Body of pancreas (tissue), 4 donors: ENCODE measurements at places on chromosomes 2 and 18. TPM values are rescaled to one million over a fixed set of nuclear protein-coding genes. Genes with fewer than 3 reads are reported as not detected.
A peak's percentile ranks its signal among the peaks of the same experiment; 100 is the strongest.

Gene ST6GAL2
- not detected for total RNA-seq

Gene NIF3L1
- 7.3 TPM for total RNA-seq

Gene CMPK2
- 6.9 TPM for total RNA-seq

Gene CGREF1
- total RNA-seq: 1.0 TPM

Gene TUBB8B
- total RNA-seq: not detected

Gene GYPC
- total RNA-seq: 28.8 TPM

GRCh38 chr2:238136820-238137537, 1.5 kb upstream of the KLHL30 start:
- peak; percentile 26 for DNase-seq
- peaks cover 6% of the 10 kb centered on the region for H3K4me1 ChIP-seq
- H3K36me3 ChIP-seq: no peaks in the 10 kb centered on the region
- no peaks in the 10 kb centered on the region for H3K27me3 ChIP-seq
- H3K27ac ChIP-seq: no peak overlapping the region
- no peak overlapping the region for H3K4me3 ChIP-seq

- H3K4me1 ChIP-seq: peaks cover 3% of the 10 kb centered on the region
- no peaks in the 10 kb centered on the region for H3K27me3 ChIP-seq
- H3K4me3 ChIP-seq: no peak overlapping the region
- H3K27ac ChIP-seq: no peak overlapping the region
- no peak for DNase-seq
Observed at GRCh38 chr18:74370115-74370514, 54.5 kb downstream of the C18orf63 start.

DNA sequence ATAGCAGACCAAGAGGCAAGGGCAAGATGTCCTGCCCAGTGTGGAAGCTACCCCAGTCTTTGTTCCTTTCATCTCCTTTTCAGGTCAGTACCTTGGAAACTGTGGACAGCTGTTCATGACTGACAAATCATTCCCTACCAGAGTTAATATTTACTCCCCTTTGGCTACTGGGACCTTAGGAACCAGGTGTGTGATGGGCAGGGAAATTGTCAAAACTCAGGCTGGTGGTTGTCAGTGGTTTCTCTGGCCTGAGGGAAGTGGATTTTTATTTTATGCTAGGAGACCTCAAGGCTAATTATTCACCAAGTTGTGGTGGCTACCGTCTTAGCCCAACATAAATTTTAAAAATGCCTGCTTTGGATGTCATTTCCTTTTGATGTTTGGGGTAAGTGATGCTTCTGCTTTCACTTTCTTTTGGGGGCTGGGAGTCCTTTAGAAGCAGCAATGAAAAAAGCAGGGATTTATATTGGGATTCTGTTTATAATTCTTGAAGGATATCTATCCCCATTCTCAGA, 119.3 kb downstream of the SETBP1 start:
- peak; percentile 52 for DNase-seq
- peaks cover 90% of the 10 kb centered on the region for H3K4me1 ChIP-seq
- no peaks in the 10 kb centered on the region for H3K27me3 ChIP-seq
- no peak overlapping the region for H3K4me3 ChIP-seq
- peak overlapping the region; percentile 79 for H3K27ac ChIP-seq
- no peaks in the 10 kb centered on the region for H3K36me3 ChIP-seq

- H3K27me3 ChIP-seq: no peaks in the 10 kb centered on the region
- DNase-seq: no peak
- H3K4me3 ChIP-seq: no peak overlapping the region
- no peak overlapping the region for H3K27ac ChIP-seq
- H3K4me1 ChIP-seq: no peaks in the 10 kb centered on the region
Observed at GRCh38 chr2:124678043-124678442, 653.0 kb downstream of the CNTNAP5 start.

GRCh38 chr2:236171680-236172254, 3.6 kb upstream of the GBX2 start:
- H3K4me3 ChIP-seq: no peak overlapping the region
- H3K27ac ChIP-seq: no peak overlapping the region
- no peaks in the 10 kb centered on the region for H3K36me3 ChIP-seq
- peaks cover 7% of the 10 kb centered on the region for H3K27me3 ChIP-seq
- H3K4me1 ChIP-seq: peaks cover 38% of the 10 kb centered on the region

DNA sequence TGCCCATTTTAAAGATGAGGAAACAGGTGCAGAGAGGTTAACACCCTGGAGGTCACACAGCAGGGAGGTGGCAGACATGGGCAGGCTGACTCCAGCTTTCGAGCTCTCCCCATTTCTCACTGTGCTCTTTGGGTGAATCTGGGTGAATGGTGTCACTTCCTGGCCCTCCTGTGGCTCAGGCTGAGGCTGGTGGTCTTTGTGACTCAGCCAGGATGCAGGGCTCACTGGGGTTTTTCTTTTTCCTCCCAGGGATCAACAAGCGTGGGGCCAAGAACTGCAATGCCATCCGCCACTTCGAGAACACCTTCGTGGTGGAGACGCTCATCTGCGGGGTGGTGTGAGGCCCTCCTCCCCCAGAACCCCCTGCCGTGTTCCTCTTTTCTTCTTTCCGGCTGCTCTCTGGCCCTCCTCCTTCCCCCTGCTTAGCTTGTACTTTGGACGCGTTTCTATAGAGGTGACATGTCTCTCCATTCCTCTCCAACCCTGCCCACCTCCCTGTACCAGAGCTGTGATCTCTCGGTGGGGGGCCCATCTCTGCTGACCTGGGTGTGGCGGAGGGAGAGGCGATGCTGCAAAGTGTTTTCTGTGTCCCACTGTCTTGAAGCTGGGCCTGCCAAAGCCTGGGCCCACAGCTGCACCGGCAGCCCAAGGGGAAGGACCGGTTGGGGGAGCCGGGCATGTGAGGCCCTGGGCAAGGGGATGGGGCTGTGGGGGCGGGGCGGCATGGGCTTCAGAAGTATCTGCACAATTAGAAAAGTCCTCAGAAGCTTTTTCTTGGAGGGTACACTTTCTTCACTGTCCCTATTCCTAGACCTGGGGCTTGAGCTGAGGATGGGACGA, 13.2 kb downstream of the ITM2C start:
- DNase-seq: no peak
- no peaks in the 10 kb centered on the region for H3K27me3 ChIP-seq
- no peaks in the 10 kb centered on the region for H3K4me1 ChIP-seq
- no peak overlapping the region for H3K27ac ChIP-seq
- H3K4me3 ChIP-seq: no peak overlapping the region
- peaks cover 2% of the 10 kb centered on the region for H3K36me3 ChIP-seq

DNA sequence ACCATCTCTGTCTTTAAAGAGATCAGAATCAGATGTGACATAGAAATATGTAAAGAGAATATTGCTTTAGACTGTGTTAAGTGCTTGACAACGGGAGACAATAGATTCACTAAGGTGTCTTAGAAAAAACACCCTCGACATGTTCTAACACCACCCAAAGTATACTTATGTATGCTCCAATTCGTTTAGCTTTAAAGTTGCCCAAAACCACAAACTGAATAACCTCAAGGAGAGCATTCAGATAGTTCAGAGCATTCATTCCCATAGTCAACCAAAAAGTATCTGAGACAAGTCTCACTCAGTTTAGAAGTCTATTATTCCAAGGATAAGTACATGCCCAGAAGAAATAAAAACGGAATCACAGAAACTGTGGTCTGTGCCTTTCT, 96.4 kb downstream of the KYNU start:
- no peaks in the 10 kb centered on the region for H3K4me1 ChIP-seq
- no peak overlapping the region for H3K4me3 ChIP-seq
- H3K27me3 ChIP-seq: no peaks in the 10 kb centered on the region
- no peak for DNase-seq
- no peak overlapping the region for H3K27ac ChIP-seq
- H3K36me3 ChIP-seq: no peaks in the 10 kb centered on the region

GRCh38 chr18:46652372-46652771, 4.6 kb downstream of the LOXHD1 start:
- DNase-seq: no peak
- no peaks in the 10 kb centered on the region for H3K27me3 ChIP-seq
- H3K4me3 ChIP-seq: no peak overlapping the region
- no peak overlapping the region for H3K27ac ChIP-seq

DNA sequence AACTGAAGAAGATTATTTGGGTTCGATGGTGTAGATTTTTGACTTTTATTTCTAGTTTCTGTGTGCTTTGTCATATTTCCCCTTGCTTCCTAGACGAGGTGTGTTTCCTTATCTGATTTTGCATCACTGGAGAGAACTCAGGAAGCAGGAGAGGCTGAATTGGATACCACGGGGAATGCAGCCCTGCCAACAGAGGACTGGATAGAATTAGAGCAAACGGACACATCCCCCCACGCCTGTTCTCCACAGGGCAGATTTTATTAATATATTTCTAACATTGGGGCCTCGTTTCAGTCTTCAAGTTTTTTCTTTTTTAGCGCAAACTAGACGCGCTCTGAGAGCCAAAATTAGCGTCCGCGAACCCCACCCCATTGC, 678 bp upstream of the VAPA start:
- peak overlapping the region; percentile 98 for H3K27ac ChIP-seq
- H3K36me3 ChIP-seq: no peaks in the 10 kb centered on the region

GRCh38 chr18:60020107-60020925, 120.5 kb downstream of the PMAIP1 start:
- H3K27ac ChIP-seq: no peak overlapping the region
- DNase-seq: no peak
- H3K4me3 ChIP-seq: no peak overlapping the region
- no peaks in the 10 kb centered on the region for H3K27me3 ChIP-seq

DNA sequence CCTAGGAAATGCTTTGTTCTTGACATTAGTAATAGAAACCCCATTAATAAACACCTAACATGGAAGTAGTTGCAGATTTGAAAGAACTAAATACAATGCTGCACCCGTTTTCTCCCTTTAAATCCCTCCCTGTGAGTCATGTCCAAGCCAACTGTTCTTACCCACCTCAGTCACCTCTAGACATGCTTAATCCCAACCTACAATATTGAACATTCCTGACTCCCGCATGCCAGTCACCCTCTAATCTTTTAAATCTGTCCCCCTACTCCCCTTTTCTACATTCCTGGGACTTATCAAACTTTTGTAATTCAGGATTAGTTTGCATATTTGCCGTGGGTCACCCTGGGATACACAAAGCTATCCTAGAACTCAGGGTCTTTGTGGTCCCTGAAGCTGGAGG, 374.6 kb downstream of the IRS1 start:
- DNase-seq: no peak
- H3K4me3 ChIP-seq: no peak overlapping the region
- H3K27me3 ChIP-seq: no peaks in the 10 kb centered on the region
- H3K27ac ChIP-seq: no peak overlapping the region
- H3K4me1 ChIP-seq: peaks cover 9% of the 10 kb centered on the region

DNA sequence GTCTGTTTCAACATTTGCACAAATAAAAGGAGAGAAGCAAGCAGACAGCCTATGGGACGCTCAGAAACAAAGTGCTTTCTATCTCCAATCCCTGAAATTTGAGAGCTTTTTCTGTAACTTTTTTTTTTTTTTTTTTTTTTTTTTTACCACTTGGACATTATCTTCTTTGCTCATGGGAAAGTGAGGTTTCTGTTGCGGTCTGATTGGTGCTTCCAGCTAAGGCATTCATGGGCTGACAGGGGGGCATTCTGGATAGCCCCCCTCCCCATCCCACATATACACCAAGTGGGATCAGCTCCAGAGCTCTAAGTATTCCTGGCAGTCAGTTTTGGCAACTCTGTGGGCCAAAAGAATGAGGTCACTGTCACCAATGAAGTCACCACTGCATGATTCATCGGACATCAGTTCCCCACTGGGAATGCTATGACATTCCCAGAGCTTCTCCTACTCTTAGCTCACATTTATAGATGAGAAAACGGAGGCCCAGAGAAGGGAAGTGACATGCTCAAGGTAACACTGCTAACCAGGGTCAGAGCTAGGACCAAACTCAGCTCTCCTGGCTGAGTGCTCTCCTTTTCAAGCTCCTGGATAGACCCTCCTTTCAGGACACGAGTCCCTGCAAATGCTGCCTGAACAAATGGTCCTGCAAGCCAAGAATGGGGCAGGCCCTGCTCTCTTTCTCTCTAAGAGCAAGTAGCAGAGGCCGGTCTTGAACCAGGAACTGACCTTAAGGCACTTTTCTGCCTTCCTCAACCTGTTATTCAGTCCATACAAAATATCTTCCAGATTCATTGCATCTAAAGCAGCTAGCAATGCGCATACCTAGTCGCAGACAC, 61.3 kb downstream of the TMEM247 start:
- DNase-seq: peak; percentile 55
- H3K27me3 ChIP-seq: no peaks in the 10 kb centered on the region
- H3K36me3 ChIP-seq: no peaks in the 10 kb centered on the region
- no peak overlapping the region for H3K4me3 ChIP-seq
- peak overlapping the region; percentile 78 for H3K27ac ChIP-seq

GRCh38 chr2:97965116-97965515, 30.6 kb downstream of the TMEM131 start:
- H3K4me1 ChIP-seq: peaks cover 73% of the 10 kb centered on the region
- no peaks in the 10 kb centered on the region for H3K36me3 ChIP-seq
- H3K4me3 ChIP-seq: no peak overlapping the region
- DNase-seq: no peak
- H3K27ac ChIP-seq: peak overlapping the region; percentile 60

DNA sequence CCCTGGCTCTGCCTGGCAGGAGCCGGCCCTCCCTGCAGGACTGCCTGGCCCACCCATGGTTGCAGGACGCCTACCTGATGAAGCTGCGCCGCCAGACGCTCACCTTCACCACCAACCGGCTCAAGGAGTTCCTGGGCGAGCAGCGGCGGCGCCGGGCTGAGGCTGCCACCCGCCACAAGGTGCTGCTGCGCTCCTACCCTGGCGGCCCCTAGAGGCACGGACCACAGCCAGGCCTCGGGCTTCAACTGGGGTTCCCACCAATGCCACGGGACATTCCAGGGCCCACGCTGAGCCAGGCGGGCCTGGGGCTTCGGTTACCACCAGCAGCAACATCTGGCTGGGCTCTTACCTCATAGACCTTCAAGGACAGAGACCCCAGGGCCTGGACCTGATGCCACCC, 6.1 kb upstream of the GMPPA start:
- peaks cover 4% of the 10 kb centered on the region for H3K27me3 ChIP-seq
- H3K27ac ChIP-seq: no peak overlapping the region
- no peak overlapping the region for H3K4me3 ChIP-seq

- no peaks in the 10 kb centered on the region for H3K4me1 ChIP-seq
- no peak overlapping the region for H3K27ac ChIP-seq
- no peak for DNase-seq
- H3K4me3 ChIP-seq: no peak overlapping the region
Observed at GRCh38 chr18:76275727-76276313, 219.2 kb downstream of the ZNF516 start.
